Epithelial cell of proximal tubule (primary cell): ENCODE measurements at places on chromosomes 1 and 21.

GRCh38 chr1:4020449-4020848 lies 120.4 kb upstream of the C1orf174 start:
- DNase-seq = no peak

- DNase-seq = no peak
These were observed at the start of gene PRKAA2 for GRCh38 chr1:56644919-56645676. PRKAA2 (plus strand) TSS chr1:56645314; CDS start chr1:56645388, 74 bp downstream.

GRCh38 chr1:71762514-71763255 lies 519.7 kb downstream of the NEGR1 start:
- no peak for DNase-seq

- no peak for DNase-seq
These were observed 45.1 kb downstream of the SCCPDH start for GRCh38 chr1:246769306-246769705.

DNA sequence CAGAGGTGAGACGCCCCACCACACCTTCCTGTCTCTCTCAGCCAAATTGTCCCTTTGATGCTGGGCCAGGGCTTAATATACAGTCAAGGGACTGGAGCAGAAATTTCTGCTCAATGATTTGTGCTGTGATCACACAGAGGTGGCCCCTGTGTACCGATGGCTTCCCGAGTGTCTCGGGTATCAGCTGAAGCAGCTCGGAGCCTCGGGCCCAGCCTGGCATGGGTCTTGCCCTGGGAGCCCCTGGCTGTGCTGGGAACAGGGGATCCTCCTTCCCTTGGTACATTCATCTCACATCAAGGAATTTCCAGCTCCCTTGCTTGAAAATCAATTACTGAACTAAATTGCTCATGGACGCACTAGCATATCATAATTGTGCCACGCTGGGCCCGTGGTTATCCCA lies 148.8 kb upstream of the C1orf174 start:
- DNase-seq = no peak

- no peak for DNase-seq
These were observed 625.9 kb upstream of the PKN2 start for GRCh38 chr1:88058205-88058604.

DNA sequence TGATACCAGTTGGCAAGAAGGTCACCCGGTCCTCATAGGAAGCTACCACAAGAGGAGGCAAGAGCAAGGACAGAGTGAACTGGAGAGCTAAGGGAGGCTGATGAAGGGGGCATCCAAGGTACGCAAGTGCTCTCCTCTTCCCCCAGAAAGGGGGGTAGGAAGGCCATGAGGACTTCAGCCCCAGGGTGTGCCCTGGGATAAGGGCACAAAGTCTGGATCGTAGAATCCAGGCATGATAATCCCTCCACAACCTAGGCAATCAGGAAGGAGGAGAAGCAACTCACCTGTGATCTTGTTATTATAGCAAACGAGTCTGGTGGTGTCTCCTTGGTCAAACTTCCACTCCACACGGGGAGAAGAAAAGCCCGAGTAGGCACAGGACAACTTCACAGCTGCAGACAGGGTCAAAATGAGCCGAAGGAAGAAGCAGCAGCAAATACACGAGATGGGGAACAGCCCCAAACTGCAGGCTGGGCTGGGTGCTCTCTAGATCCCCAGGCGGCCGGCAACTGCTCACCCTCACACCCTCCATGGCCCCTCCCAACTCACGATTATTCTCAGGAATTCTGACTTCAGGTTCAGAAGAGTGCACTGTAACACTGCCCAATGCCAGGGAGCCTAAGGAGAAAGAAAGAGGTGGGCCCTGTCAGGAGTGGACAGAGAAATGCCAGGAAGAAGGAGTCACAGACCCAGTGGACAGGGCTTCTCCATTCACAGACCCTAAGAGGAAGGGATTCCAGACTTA lies 20.0 kb downstream of the F11R start:
- DNase-seq = no peak

- DNase-seq = no peak
These were observed 471.2 kb upstream of the RUNX1 start for GRCh38 chr21:35520302-35520701.

DNA sequence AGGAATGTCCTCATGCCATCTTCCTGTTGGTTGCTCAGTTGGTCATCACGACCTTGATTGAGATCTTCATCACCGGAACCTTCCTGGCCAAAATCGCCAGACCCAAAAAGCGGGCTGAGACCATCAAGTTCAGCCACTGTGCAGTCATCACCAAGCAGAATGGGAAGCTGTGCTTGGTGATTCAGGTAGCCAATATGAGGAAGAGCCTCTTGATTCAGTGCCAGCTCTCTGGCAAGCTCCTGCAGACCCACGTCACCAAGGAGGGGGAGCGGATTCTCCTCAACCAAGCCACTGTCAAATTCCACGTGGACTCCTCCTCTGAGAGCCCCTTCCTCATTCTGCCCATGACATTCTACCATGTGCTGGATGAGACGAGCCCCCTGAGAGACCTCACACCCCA lies 42.9 kb downstream of the KCNJ15 start:
- no peak for DNase-seq

- peak; percentile 71 for DNase-seq
These were observed 37.5 kb downstream of the ZNF281 start for GRCh38 chr1:200372095-200372884.

GRCh38 chr1:13950637-13951036 lies 250.6 kb downstream of the PRDM2 start:
- DNase-seq = no peak

DNA sequence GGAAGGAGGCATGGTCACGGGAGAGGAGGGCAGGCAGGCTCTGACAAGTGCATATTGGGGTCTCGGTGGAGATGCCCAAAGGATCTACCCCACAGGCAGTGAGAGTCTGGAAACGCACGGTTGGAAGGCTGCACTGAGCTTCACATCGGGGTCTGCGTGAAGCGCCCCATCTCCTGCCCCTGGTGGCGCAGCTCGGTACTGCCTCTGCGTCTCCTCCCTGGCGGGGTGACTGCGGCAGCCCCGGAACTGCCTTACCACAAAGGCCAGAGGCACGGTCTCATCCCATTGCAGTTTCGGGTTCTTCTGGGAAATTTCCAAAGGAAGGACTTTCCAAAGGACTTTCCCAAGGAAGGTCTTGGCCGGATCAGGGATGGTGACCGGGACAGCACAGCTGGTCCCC lies 69.2 kb upstream of the AJAP1 start:
- no peak for DNase-seq

GRCh38 chr1:49864581-49864980 lies 159.2 kb downstream of the AGBL4 start:
- no peak for DNase-seq

GRCh38 chr1:65476327-65476726 lies 55.9 kb downstream of the LEPR start:
- DNase-seq = no peak

DNA sequence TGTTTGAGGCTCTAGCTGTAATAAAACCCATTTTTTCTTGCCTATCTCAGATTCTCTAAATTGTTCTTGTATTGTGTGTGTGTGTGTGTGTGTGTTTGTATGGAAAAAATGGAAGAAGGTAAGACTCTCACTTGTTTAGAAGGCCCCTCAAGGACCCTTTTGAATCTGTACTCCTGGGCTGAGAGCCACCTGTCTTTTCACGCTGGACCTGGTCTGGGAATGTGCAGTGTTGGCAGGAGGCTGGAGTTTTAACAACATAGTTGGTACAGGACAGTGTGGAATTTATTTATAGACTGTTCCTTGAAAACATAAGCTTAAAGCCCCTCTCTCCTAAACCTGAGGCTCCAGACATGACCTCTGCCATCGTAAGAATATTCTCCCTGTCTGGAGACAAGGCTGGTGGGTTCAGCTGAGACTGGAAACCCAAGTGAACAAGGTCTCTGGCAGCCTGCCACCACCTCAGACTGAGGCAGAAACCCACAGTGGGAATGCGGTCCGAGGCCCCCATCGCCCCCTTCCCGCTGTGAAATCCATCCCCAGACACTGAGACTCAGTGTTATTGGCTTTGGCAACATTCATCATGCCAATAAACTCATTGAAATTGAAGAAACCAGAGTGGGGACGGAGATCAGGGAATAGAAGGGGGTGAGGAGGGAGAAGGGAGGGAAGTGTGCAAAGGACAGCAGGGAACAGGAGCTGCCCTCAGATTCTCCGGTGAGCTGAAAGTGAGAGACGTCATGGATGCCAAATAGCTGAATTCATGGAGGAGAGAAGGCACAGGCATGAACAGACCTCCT lies 24.6 kb upstream of the PLXNA2 start:
- no peak for DNase-seq

DNA sequence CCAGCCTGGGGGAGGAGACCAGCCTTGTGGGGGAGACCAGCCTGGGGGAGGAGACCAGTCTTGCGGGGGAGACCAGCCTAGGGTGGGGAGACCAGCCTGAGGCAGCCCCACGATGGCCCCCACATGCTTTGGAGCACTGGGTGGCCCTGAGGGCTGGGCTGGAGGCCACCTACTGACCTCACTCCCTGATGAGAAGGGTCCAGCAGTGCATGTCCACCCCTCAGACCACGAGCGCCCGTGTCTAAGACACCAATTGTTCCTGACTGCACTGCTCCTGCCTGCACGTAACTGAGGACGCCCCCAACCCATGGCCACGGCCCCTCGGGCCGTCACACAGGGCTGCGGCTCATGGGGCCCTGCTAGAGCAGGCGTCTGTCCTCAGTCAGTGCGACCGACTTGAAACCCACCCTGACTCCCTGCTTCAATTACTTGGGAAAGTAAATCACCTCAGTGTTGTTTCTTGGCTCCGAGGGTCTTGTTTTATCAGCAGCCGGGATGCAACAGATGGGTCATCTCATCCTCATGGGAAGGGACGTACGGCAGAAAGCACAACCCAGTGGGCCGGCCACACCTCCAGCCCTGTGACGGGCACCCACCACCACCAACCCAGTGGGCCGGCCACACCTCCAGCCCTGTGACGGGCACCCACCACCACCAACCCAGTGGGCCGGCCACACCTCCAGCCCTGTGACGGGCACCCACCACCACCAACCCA lies at the start of gene SPATC1L:
TSS of gene SPATC1L (minus strand) at position 550 of the 715 bp plus-strand sequence. CDS start 1,643 bp downstream, outside the sequence.
- DNase-seq = peak; percentile 9

DNA sequence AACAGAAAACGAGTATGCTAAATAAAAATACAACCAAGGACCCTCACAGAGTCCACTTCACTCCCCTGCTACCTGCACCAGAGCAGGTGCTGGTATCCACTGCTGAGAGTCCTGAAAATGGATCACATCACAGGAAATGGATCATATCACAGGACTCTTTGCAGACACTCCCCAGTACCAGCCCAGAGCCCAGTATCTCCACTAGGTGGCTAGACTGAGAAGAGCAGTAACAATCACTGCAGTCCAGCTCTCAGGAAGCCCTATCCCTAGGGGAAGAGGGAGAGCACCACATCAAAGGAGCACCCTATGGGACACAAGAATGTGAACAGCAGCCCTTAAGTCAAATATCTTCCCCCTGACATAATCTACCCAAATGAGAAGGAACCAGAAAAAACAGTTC lies 28.0 kb downstream of the AGBL4 start:
- no peak for DNase-seq

GRCh38 chr1:60173729-60174505 lies 100.3 kb upstream of the C1orf87 start:
- no peak for DNase-seq

- DNase-seq = no peak
These were observed 59.8 kb upstream of the CACYBP start for GRCh38 chr1:174939775-174940545.

- no peak for DNase-seq
These were observed 18.8 kb upstream of the ECE1 start for GRCh38 chr1:21308847-21309652.

DNA sequence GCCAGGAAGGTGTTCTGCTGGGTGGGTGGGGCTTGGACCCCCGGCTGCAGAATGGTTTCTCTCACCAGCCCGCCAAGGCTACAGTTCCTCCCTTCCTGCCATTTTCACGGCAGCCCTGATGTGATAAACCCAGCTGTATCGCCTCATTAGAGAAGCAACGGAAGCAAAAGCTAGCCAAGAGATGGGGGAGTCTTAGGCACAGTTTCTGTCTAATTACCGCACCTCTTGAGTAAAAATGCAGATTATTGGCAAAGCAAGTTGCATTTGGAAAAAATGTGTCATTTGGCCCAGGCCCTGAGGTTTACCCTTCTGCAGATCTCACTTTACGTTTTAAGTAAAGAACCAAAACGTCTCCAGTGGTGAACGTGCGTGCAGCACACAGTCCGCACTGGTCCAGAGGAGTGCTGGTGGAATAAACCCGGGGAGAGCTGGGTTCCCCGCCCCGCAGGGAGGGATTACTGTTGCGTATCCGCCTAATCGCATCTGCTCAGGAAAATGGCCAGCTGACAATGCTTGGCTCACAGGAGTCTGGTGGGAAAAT lies 109.9 kb downstream of the GALNT2 start:
- no peak for DNase-seq

DNA sequence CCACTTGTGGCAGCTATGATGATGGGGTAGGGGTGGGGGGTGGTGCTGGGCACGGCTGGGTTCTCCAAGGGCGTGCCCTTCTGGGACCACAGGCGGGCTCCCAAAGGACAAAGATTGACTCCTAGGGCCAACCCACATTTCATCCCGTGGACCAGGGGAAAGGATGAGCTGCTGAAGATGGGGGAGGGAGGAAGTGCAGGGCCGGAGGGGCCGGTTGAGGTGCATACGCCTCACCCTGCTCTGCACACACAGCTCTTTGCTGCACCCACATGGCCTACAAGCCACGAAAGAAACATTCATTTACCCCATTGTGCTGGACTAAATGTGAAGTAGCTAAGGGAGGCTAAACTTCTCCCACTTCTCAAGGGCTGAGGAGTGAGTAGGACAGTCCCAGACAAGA lies 34.2 kb upstream of the GNPAT start:
- DNase-seq = no peak

DNA sequence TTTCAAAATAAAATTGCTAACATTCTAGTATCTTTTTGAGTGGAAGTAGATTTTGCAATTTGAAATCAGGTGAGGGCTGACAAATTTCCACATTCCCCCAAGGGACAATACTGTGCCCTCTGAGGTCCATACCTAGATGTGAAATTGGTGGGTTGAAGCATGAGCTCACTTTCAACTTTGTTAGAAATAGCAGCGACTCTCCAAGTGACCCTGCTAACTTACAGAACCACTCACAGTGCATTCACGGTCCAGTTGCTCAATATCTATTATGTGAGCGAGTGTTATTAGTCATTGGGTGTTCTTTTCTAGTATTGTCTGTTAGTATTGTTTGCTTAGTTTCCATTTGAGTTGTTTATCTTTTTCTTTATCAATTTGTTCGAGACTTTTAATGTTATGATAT lies 53.6 kb upstream of the ASB17 start:
- DNase-seq = peak; percentile 26

GRCh38 chr21:36203603-36203889 lies 46.9 kb downstream of the DOP1B start:
- DNase-seq = peak; percentile 86

DNA sequence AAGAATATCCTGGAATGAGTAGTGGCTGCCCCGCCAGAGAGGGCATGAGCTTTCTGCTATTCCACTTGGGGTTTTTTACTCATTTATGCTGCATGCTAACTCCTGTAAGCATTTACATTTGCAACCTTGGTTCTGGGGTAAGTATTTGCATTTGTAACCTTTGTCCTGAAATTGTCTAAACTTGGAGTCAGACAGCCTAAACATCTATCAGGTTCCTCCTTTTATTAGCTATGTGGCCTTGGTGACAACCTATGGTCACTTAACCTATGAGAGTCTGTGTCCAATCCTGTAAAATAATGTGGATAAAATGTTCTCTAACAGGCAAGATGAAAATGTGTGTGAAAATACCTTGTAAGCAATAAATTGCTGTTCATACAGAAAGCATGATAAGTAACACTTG lies 8.9 kb upstream of the ZMYM4 start:
- DNase-seq = no peak

GRCh38 chr1:232650418-232650817 lies 20.5 kb upstream of the SIPA1L2 start:
- no peak for DNase-seq

- no peak for DNase-seq
These were observed 126.2 kb downstream of the GRIK3 start for GRCh38 chr1:36908096-36908495.

- DNase-seq = no peak
These were observed 20.4 kb downstream of the USP33 start for GRCh38 chr1:77739235-77739634.
